ENCODE measurements at places on chromosomes 16 and 17.
A peak's percentile ranks its signal among the peaks of the same experiment; 100 is the strongest.

GRCh38 chr17:20975566-20975965 is 67.2 kb downstream of the USP22 start:
- peak; percentile 17 for DNase-seq

GRCh38 chr17:67216578-67217320 is 28.2 kb downstream of the HELZ start:
- DNase-seq = peak; percentile 68

DNA sequence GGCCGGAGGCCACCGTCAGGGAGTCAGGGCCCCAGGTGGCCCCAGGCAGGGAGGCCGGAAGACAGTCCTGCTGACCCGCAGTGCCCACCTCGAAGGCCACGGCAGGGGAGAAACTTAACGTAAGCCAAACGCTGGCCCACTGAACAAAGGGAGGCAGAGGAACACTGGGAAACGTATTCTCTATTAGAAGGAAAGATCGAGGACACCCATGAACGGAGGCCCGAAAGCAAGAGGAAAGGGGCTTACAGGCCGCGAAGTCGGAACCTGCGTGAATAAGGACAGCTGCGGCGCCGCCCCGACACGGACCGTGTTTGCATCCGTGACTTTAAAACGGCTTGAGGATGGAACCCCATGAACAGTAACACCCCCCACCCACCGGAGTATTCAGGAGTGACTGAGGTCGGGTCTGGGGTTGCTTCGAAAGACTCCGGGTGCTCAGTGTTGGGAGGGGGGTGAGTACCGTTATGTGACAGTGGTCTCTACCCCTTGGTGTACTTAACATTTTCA is 102.4 kb upstream of the METRNL start:
- DNase-seq = no peak

DNA sequence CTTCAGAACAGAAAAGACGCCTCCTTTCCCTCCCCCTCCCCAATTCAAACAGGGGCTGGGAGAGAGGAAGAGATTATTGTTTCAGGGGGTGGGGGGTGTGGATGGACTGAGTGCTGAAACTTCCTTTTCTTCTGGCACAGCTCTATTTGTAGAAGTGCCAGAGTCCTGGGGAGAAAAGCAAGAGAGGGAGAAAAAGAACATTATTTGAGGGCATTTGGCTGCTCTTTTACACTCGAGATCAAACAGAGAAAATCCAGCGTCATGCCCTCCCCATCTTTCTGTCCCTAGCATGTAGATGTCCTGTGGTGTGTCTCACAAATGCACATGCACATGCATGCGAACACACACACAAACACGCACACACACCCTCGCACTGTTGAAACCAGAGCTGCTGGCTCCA is 13.0 kb downstream of the ARL4D start:
- DNase-seq = no peak

DNA sequence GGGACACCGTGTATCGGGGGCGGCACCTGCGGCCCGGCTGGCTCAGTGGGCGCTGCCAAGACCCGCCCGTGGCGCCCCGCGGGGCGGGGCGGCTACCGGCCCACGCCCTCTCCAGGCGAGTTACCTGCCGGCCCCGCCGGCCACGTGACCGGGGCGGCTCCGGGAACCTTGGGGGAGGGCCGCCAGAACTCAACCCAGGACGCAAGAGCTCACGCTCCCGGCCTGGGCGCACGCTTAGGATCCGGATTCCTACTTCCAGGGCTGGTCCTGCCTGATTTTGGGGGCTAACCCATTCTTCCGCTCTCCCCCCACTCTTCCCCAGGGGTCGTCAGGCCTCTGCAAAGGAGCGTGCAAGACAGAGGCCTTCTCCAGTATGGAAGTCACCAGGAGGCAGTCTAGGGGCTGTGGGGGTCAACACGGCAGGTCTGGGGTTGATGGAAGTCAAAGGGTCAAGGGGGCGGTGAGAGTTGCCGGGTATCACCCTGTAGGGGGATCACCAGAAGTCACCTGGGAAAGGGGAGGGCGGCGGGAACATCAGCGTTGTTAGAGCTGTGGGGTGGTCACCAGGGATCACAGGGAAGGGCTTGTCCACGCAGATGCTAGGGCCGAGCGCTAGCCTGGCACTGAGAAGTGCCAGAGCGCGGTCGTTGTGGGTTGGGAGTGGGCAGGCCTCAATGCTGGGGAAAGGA is 354 bp upstream of the ESRP2 start:
- no peak for DNase-seq

DNA sequence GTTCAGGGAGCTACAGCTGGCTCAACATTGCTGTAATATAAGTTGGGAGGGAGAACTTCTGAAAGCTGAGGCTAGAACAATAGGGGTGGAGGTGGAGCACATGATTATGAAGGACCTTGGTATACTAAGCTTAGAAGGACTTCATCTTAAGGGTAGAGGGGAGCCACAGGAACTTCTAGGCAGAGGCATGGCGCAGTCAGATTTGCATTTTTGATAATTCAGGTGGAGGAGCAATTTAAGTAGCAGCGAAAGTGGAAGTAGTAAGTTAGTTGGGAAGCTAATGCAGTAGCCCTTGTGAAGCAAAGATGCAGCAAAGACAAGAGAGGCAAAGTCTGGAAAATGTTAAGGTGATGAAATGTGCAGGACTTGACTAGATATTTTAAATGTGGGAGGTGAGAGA is 144.1 kb downstream of the SPECC1 start:
- no peak for DNase-seq

DNA sequence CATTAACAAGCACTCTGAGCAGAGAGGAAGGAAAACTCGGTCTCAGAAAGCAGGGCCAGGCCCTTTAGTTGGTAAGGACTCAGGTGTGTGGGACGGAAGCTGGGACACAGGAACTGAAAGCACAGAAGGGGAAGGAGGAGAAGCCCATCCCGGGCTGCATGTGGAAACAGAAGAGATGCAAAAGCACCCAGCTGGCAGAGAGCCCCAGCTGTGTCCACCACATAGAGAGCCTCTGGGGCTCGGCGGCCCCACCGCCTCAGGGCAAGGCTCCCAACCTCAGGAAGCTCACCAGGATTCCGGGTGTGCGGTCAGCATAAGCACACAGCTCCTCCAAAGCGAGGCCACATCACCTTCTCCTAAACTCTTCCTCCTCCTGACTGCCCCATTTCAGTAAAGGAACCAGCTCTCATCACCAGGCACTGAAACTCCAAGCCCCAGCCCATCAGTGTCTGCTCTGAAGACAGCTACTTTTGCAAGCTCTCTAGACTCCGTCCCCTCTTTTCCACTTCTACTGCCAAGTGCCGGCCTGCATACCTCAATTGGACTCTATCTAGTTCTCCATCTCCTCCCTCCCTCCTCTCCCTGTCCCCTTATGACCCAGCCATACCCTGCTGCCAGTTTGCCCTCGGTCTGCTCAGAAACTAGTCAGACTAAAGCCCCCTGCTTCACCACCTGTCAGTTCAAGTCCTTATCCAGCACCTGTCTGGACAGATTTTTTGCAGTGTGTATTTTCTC is 6.0 kb downstream of the ST3GAL2 start:
- DNase-seq = no peak

DNA sequence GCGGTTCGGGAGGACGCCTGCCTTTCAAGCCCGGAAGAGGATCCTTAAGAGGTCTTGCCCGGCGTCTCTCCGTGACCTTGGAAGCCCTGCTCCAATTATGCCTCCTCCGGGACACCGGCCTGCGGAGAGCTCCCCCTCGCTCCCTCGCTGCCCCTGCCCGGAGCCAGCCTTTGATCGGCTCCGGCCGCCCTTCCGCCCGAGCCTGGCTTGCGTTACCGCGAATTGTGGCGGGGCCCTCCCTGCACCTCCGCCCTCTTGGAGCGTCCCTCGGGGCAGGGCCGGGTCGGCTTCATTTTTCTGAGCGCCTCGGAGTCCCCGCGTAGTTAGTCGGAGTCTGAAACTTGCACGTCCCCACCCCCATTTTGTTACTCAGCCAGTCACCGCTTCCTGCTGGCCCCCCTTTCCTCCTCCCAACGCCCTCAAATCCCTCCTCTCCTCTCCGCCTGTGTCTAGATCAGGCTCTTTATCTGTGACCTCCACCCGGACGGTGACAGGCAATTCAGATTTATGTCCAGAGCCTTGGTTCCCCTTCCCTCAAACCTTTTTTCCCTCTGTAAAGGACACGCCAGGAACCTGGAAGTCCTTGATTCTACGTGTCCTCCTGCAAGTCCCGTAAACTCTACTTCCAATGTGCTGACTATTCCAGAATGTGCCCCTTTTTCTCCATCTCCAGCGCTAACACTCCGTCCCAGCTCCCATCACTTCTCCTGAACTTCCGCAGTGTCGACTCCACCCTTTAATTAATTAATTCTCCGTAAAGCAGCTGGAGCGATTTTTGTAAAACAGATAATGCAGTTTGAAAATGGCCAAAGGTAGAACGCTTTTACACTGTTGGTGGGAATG is 569 bp upstream of the RABEP2 start:
- peak; percentile 82 for DNase-seq

GRCh38 chr16:1309888-1310831 is 724 bp downstream of the UBE2I start:
- peak; percentile 25 for DNase-seq

DNA sequence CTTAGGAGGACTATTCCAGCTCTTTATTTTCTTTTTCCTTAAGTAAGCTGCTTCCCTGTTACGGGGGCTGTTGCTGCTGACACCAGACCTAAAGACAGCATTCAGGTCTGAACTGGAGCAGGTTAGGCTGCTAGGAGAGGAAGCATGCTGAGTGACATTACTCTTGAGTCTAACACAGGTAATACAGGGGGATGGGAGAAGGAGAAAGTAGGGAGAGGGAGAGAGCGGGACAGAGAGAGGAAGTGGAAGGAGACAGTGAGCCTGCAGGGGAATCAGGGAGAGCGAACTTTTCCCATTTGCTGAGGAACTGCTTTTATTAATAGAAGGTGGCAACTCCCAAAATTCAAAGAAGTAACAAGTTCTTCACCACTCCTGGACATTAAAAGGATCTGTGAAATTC is 130.9 kb downstream of the PARN start:
- no peak for DNase-seq

DNA sequence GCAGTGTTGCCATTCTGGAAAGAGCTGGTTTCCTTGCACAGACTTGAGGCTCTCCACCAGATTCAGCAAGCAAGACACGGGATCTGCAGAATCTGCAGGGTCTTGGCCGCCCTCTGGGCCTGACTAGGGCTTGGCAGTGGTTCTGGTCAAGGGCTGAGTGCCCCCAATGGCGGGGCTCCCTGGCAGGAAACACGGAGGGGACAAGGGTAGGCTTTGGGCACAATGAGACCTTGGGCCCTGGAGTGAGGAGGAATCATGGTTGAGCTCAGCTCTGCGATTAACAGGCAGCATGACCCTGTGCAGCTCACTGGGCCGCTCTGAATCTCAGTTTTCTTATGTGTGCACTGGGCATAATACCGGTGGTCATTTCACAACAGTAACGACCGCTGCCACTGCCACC is 249.9 kb downstream of the GSG1L start:
- DNase-seq = no peak

- DNase-seq = no peak
These were observed 417.1 kb downstream of the CA10 start for GRCh38 chr17:51741458-51741857.

DNA sequence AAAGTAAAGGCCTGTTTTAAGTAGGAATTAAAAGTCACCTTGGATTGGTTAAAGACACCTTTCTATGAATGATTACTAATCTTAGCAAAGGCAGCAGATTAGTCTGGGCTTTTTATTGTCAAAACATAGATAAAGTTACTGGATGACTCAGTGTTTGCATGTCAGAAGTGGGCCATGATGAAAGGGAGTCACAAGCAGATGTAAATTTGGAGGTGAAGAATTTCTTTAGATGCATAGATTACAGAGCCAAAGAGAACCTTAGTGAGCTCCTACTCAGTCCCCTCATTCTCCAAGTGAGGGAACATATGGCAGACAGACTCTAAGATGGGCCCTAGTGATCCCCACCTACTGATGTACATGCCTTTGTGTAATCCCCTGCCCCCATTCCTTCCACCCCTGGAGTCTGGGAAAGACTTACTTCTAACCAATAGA is 124.5 kb downstream of the HS3ST3A1 start:
- DNase-seq = peak; percentile 60

GRCh38 chr17:44628243-44629188 is 27.8 kb upstream of the MEIOC start:
- DNase-seq = peak; percentile 28

GRCh38 chr16:83366228-83366627 is 441.6 kb upstream of the HSBP1 start:
- peak; percentile 26 for DNase-seq

DNA sequence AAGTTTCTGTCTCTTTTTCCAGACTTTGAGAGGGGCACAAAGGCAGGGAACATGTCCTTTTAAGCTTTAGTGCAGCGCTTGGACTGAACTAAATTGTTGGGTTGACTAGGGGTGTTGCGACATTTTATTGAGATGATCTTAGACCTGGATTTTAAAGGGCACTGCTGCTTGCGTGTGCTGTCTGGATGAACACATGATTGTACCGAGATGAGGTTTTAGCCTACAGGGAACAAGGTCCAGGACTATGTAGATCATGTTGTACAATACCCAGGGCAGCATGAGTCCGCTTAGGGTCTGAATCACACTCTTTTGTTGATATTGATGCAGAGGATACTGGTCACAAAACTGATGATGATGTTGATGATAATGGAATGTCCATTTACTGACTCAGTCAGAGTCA is 5.2 kb upstream of the RGS9 start:
- peak; percentile 75 for DNase-seq

DNA sequence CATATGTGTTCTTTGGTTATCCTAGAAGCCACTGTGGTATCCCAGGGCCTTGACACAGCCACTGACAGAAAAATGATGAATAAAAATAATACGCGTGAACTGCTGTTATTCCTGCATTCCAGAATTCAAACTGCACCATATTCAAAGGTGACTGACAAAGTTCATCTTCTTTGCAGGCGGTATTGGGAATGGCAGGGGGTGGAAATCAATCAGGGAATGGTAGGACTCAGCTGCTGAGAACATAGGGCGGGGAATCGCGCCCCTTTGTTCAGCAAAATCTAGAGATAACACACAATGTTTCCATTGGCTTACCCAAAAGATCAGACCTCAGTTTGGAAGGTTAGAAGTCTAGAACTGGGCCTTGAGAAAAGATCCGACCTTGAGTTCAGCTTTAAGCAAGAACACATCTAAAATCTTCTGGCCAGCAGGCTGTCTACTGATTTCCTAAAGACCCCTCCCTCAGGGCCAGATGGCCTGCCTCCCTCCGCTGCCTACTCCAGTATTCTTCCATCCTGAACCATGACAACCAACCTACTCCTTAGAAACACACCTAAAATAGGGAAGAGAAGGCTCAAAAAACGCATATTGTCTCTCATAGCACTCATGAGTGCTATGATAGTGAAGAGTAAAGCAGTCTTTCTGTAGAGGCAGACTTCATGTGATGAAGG is 34.1 kb downstream of the CDK5R1 start:
- DNase-seq = no peak

DNA sequence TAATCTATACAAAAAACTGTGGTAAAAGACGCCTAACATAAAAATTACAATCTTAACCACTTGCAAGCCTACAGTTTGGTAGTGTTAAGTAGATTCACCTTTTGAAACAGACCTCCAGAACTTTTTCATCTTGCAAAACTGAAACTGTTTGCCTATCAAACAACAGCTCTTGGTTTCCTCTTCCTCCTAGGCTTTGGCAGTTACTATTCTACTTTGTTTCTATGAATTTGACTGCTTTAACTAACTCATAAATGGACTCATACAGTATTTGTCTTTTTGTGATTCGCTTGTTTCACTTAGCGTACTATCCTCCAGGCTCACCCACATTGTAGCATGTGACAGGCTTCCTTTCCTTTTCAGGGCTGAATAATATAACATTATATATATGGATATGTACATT is 97.0 kb downstream of the PRKCA start:
- DNase-seq = no peak

GRCh38 chr16:73062743-73063733 is 15.1 kb upstream of the ZFHX3 start:
- peak; percentile 58 for DNase-seq
